ENCODE measurements at places on chromosomes 11 and 22.

- no peak for DNase-seq
Observed at GRCh38 chr22:44214764-44215163, 34.0 kb downstream of the PARVG start.

GRCh38 chr11:18365741-18366140 is 28.6 kb upstream of the LDHA start:
- no peak for DNase-seq

GRCh38 chr11:101582989-101583250 is 887 bp downstream of the TRPC6 start:
- no peak for DNase-seq

DNA sequence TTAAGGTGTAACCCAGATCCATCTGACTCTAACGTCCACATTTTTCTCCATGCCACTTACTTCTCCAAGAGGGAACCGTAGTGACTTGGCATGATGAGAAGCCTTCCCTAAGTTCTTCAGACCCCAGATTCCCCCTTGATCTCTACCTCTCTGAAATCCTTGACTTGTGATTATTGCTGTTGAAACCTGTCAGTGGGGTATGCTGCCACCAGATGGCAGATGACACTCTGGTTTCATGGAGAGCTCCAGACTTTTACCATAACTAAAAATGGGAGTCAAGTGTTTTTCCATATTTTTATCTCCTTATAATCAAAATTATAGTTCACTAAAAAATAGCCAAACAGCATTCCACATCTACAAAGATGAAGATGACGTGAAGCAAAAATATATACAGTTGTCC is 504.2 kb downstream of the SOX6 start:
- no peak for DNase-seq

- no peak for DNase-seq
Observed at GRCh38 chr22:23065495-23066122, 4.7 kb upstream of the GNAZ start.

DNA sequence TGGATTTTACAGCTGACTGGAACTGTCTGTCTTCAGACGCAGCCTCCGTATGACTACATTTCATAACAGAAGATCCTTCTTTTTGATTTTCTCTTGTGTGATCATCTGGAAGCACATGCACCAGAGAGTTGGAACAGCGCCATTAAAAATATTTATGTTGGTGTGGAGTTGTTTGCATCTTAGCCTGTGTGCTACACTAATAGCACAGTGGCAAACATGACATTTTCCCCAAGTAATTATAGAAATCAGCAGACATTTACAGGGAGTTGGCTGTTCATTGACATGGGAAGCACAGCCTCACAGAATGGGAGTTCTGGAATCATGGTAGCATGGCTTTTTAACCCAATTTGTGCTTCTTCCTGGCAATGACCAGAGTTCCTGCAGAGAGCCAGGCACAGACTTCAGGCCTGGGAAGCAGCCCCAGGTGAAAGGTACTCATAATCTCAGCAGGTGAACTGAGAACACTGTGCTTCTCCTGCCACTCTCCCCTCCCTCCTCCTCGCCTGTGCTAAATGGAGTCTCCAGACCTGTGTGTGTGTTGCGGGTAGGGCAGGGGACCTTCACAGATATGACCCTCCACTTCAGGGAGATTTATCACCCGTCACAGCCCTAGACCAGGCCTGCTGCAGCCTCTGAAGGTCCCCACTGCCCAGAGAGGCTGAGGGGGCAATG is 82.8 kb upstream of the PLET1 start:
- DNase-seq = no peak

DNA sequence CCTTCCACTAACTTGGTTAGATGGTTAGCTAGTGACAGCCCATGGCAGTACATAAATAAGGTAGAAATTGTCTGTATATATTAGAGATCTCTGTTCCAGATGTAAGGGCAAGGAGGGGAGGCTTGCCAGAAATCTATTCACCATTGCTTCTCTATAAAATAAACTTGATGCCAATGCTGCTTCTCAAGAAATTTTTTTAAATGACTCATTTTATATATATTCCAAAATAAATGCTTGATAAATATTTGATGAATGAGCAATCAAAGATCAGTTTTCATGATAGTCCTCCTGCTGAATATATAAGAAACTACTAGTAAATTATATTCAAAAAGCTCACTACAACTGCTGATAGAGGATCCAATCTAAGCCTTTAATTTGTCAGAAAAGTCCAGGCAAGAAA is 710.6 kb upstream of the CCDC179 start:
- no peak for DNase-seq

DNA sequence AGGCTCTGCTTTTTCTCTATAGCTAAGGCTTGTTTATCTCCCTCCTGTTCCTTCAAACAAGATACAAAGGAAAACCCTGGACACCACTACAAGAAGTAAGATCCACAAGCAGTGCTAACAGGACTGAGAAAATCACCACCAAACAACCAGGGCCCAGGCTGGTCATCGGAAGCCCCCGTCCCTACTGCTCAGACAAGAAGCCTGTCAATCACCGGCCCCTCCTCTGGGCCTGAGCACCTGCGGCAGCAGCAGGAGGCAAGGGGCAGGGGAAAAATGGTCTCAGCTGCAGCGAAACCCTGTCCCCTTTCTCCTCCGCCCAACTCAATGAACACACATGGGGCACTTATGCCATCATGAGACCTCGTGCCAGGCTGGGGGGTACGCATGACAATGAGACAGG is 155.2 kb downstream of the CEP164 start:
- DNase-seq = no peak

- DNase-seq = no peak
Observed at GRCh38 chr11:124297921-124298320, 15.8 kb downstream of the OR8D1 start.

GRCh38 chr22:43090130-43090789 is 1.1 kb upstream of the TTLL1 start:
- no peak for DNase-seq

- DNase-seq = no peak
Observed at GRCh38 chr22:23581260-23581650, 1.2 kb upstream of the IGLL1 start.

- DNase-seq = no peak
Observed at GRCh38 chr22:48082284-48082683, 1319.8 kb downstream of the TBC1D22A start.

DNA sequence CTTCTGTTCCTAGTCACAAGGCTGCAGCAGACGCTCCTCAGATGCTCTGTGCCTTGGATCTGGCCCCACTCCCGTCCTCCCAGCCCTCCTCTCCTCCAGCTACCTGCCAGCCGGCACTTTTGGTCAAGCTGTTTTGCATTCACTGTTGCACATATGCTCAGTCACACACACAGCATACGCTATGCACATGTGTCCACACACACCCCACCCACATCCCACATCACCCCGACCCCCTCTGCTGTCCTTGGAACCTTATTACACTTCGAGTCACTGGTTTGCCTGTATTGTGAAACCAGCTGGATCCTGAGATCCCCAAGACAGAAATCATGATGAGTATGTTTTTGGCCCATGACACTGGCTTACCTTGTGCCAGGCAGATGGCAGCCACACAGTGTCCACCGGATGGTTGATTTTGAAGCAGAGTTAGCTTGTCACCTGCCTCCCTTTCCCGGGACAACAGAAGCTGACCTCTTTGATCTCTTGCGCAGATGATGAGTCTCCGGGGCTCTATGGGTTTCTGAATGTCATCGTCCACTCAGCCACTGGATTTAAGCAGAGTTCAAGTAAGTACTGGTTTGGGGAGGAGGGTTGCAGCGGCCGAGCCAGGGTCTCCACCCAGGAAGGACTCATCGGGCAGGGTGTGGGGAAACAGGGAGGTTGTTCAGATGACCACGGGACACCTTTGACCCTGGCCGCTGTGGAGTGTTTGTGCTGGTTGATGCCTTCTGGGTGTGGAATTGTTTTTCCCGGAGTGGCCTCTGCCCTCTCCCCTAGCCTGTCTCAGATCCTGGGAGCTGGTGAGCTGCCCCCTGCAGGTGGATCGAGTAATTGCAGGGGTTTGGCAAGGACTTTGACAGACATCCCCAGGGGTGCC is 109.8 kb downstream of the BCR start:
- peak; percentile 25 for DNase-seq

GRCh38 chr11:38252620-38253019 is 1654.6 kb upstream of the RAG2 start:
- DNase-seq = no peak

GRCh38 chr11:3058753-3059664 is 1.8 kb upstream of the CARS1 start:
- no peak for DNase-seq

DNA sequence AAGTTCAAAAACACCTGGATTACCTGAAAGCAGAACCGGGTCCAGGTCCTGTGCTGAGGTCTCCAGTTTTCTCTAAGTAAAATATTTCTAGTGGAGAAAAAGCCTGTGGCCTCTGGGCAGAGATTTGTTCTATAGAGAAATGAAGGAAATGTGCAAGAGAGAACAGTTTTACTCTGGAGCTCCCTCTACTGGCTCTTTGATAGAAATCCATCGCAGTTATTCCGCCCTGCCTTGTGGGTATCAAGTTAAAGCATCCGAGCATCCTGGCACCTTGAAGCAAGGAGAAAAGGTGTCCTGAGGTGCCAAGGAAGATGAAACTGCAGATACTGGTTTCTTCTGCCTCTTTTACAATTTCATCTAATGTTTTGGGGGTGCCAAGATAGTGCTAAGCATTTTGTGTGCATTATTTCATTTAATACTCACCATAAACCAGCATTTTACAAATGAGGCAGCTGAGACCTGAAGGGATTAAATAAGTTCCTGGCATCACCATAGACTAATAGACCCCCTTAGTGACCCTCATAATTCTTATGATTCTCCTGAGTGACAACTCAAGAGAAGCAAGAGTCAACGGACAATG is 113.1 kb upstream of the HSD17B12 start:
- DNase-seq = no peak

DNA sequence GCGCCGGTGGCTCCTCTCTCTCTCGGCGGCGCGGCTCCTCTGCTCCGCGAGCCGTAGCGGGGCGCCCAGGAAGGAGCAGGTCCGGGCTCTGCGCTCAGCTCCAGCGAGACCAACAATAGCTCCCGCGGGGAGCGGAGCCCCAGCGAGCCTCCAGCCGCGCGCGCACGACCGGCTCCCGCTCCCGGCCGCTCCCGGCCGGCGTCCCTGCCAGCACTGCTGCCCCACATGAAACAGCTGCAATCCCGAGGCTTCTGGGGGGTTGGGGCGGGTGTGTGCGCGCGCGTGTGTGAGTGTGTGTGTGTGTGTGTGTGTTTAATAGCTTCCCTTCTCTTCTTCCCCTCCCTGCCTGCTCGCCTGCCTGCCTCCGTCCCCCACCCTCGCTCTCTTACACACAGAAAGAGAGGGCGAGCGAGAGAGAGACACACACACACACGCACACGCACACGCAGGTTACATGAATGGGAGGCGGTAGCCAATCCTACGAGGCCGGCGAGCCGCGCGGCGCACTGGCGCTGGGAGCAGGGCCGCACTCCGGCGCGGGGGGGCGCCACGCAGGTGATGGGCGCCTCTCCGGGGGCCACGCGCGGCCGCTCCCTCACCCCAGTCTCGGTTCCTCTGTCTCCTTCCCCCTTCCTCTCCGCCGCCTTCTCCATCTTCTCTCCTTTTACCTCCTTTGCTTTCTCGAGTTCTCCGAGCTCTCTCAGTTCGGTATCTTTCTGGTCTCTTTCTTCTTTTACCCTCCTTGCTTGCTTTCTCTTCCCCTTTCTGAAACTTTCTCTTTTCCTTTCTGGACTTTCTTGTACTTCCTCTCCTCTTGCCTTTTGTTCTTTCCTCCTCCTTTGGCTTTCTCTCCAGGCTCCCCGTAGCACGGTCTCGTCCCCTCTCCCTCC is at the start of gene TENM4:
Gene TENM4, minus strand, starts transcription at position 460 of the 890 bp plus-strand sequence. CDS start 371,086 bp downstream, outside the sequence.
- DNase-seq = no peak

- DNase-seq = no peak
Observed at GRCh38 chr11:131121426-131122333, 205.4 kb upstream of the SNX19 start.

DNA sequence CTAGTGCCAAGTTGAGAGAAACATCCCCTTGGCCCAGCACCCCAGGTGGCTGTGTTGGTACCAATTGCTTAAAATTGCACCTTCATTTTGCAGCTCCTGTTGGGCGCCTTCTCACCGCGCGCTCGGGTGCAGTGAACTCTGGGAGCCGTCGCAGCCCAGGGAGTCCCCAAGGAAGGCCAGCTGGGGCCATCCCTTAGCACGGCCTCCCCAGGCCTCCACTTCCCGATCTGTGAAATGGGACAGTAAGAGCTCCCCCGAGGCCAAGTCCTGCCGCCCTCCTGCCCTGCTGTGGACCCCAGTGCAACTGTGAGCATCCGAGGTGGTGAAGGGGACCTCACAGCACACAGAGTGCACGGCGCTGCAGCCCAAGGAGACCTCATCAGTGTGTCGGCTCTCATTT is 1234.1 kb downstream of the BRD1 start:
- no peak for DNase-seq

- no peak for DNase-seq
Observed at GRCh38 chr11:32107647-32108046, 16.8 kb downstream of the RCN1 start.

- DNase-seq = no peak
Observed at GRCh38 chr22:19037282-19038163, 84.7 kb downstream of the DGCR2 start.

- no peak for DNase-seq
Observed at GRCh38 chr11:2911785-2912391, 17.3 kb downstream of the PHLDA2 start.

DNA sequence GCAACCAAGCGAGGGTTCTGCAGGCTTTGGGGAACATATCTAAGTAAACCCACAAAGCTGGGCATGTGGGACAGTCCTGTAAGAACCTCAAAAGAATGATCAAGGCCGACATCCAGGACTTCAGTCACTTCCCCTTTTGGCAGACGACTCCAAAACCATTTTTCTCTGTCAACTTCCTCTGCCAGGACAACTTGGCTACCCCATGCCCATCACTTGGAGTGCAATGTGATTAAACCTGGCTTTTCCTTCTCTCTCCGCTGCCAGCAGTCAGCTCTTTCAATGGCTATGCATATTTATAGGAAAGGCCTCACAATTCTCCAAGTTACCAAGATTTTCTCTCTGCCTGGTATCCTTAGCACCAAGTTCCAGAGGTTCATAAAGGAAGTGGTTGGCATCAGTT is 78.9 kb downstream of the C11orf58 start:
- DNase-seq = no peak

DNA sequence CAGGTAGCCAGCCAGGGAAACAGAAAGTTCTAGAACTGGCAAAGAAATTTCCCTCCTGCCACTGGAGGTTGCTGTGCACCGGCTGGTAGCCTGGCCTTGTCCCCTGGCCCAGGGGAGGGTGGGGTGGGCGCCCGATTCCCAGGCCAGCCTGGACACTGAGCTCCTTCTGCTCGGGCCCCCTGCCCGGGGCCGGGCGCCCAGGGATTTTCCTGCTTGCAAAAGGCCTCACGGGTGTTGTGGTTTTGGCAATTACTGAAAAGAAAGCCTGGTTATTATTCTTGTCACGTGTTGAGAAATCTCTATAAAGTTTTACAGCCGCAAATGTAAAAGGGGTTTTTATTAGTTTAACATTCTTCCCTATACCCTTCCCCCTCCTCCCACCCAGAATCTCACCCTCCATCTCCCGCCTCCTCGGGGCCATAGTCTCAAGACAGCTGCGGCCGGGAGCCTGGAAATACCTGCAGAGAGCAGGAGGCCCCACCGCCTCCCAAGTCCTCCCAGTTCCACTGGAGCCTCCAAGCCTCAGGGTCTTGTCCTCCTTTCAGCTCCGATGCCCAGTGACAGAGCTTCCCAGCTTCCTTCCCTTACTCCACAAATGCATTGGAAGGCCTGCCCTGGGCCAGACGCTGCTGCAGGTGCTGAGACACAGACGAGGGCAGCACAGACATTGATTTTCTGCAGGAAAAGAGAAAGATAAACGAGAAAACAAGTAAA is 1515.6 kb downstream of the TBC1D22A start:
- DNase-seq = no peak

GRCh38 chr11:109960831-109961230 is 132.4 kb upstream of the ZC3H12C start:
- no peak for DNase-seq

- DNase-seq = no peak
Observed at GRCh38 chr11:26621132-26621531, 49.1 kb upstream of the MUC15 start.

Data from H1 (cell line).